BE2C (cell line): ENCODE measurements at places on chromosomes 6 and 20.

DNA sequence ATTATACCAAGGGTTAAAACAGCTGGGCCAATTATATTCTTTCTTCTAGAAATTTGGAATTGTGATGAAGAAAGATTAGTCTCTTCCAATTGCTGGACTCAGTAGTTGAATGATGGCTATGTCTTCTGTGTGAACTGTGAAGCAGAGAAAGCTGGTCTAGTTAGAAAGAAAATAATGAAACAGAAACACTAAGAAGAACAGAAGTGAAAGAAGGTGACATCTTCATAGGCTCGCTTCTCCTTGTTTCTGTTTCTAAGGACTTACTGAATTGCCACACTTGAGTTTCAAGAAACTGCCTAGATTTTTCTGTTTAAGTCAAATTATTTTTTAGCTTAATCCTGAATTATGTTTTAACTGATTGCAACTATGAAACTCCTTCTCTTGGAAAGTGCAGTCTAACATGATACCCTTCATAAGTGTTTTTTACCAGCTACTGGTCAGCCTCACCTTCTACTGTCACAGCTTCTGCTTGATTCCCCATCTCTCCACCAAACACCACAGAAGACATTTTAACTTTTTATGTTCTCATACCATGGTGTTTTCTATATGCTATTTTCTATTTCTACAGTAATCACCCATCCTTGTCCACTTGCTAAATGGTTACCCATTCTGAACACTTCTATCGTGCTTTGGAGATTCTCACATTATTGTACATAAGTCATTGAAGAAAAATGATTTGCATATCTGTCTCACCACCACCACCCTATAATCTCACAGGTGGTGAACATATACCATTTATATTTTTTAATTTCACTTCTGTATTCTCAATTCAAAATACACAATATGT is 268.8 kb downstream of the GRIK2 start:
- DNase-seq = no peak

- DNase-seq = no peak
Measured at GRCh38 chr6:90952176-90952575, 365.3 kb upstream of the MAP3K7 start.

GRCh38 chr6:18444111-18444510 is 57.0 kb downstream of the RNF144B start:
- no peak for DNase-seq

DNA sequence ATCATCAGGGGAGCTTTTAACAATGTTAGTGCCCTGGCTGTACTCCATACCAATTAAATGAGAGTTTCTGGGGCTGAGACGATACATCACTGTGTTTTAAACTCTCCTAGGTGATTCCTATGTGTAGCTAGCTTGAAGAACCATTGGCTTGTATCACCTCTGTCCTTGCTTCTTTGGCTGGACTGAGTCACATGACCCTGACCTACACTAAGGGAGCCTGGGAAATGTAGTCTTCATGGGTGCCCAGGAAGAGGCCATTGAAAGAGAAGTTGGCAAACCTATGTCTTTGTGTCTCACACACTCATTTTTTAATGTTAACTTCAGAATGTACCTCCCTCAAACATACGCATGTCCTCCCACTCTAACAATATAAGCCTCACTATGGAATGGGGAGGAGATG is 506.6 kb downstream of the DHX35 start:
- no peak for DNase-seq

- no peak for DNase-seq
Measured at GRCh38 chr20:15642109-15642508, 931.1 kb downstream of the KIF16B start.
